ENCODE measurements at places on chromosomes 3 and 15.
A peak's percentile ranks its signal among the peaks of the same experiment; 100 is the strongest.

DNA sequence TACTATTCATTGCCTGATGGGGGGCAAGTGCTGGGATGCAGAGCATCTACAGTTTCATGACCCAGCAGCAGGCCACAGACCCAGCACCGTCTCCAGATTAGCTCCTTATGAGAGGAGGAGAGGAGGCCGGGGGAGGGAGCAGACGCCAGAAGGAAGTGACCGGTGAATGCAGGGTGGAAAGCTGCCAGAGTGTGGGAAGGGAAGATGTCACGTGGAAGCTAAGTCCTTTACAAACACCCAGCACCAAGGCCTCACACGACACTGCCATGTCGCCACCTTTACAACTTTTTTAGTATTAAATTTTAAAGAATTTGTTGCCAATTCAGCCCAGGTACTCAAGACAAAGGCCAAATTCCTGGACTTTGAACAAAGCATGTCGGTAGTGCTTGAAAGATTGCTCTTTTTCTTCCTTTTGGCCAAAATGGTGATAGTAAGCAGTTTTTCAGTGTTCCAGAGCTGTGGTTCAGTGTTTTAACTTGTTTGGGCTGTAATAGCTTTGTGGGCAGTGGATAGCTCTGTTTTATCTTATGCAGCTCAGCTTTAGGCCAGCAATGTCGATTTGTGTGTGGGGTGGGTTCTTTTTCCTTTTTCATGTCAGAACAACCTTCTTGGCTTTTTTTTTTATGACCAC is 58.2 kb downstream of the ZBTB38 start:
- peak; percentile 94 for DNase-seq

DNA sequence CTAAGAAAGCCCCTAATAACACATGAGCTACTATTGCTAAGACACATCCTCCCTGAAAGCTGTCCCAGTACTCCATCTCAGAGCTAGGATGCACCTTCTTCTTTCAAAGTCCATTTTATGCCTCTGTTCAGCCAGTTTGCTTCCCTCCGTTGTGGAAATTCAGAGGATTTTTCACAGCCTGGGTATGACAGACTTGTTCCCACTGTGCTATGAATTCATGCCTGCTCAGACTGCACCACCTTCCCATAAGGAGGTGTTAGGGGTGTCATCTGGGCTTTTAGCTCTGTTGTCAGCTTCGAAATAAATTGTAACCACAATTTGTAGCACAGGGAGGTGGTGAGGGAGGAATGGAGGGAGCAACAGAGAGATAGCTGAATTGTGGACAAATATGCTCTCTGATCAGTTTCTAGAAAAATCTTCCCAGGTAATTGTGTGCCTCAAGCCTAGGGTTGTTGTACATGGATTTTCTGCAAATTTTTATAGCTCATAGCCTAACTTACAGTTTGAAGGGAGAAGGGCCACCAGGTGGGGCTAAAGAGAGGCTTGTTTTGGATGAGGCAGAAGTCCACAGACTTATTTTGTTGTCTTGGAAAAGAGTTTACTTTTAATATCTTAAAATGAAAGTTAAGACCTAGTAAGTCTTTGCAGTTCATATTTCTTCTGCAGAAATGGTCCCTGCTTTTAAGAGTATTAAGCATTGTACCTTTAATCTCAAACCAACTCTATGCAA is 462.0 kb downstream of the PDCD6IP start:
- peak; percentile 66 for DNase-seq

- DNase-seq = no peak
Measured at GRCh38 chr3:117509858-117510257, 800.3 kb downstream of the TUSC7 start.

GRCh38 chr3:143170676-143171075 is 51.1 kb downstream of the CHST2 start:
- DNase-seq = no peak

DNA sequence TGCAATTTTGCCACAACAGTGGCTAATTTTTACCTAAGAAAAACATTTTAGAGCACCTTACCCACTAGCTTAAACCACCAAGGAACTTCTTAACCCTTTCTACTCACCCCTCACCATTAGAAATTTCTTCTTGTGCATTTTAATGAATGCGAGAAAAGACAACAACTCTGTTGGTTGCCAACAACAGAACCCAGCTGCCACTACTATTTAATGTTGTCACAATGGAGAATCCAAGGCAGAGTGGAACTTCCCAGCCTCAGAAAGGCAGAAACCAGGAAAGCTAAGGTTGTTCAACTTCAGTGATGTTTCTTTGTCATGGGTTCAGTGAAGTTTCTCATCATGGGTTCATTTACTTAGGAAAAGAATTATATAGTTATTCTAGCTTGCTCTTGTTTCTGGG is 325.2 kb upstream of the ARL6 start:
- DNase-seq = no peak

DNA sequence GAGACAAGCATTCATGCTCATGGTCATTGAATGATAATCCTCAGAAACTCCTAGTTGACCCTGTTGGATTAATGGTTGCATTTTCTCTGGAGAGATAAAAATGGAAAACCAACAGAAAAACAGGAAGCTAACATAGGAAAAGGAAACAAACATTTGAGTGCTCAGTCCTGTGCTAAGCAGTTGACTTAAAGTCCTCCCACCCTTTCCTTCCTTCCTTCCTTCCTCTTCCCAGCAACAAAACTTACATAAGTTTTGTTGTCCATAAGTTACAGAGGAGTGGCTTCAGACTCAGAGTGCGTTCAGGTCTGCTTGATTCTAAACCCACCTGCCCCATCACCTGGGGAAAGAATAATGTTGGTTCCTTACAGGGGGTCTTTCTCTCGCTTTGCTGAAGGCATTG is 163.8 kb upstream of the RGMA start:
- no peak for DNase-seq

DNA sequence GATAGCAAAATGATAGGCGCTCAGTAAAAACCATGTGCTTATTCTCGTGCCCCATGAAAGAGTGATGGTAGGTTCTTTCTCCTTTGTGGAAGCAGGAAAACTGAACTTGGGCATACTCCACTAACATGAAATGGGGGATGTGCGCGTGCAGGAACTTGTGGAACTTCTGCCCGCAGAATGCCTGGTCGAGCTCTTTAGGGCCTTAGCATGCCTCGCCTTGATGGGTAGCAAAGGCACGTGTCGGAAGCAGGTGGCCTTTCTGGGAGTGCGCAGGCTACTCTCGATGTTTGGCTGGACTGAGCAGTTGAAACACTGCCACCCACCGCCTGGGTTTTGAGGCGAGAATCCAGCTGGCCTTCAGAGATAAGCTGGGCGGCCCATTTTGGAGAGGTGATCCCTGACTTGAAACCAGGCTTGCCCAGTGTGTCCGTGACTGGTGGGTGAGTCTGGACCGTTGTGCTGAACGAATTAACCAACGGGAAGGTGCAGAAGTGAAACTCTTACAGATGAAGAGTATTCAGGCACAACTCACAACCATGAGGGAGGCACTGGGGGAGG is 842 bp downstream of the PCCB start:
- peak; percentile 87 for DNase-seq

DNA sequence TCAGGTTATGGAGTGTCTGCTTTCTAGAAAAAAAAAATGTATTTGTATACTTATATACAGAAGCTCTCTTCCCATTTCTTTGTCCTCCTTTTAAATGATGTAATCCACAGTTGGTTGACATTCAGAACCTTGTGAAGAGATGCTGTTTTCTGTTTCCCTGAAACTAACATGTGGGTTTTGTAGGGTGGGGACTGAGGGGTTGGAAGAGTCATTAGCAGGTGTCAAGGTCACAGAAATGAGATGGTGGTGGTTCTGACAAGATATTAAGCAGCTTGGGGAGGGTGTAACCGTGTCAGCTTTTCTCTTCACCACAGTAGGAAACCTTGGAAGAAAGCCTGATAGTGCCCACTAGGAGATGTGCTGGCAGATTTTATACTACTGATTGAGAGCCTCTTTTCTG is 2.4 kb downstream of the RASA2 start:
- no peak for DNase-seq

GRCh38 chr3:144402430-144402829 is 430.8 kb downstream of the DIPK2A start:
- no peak for DNase-seq

DNA sequence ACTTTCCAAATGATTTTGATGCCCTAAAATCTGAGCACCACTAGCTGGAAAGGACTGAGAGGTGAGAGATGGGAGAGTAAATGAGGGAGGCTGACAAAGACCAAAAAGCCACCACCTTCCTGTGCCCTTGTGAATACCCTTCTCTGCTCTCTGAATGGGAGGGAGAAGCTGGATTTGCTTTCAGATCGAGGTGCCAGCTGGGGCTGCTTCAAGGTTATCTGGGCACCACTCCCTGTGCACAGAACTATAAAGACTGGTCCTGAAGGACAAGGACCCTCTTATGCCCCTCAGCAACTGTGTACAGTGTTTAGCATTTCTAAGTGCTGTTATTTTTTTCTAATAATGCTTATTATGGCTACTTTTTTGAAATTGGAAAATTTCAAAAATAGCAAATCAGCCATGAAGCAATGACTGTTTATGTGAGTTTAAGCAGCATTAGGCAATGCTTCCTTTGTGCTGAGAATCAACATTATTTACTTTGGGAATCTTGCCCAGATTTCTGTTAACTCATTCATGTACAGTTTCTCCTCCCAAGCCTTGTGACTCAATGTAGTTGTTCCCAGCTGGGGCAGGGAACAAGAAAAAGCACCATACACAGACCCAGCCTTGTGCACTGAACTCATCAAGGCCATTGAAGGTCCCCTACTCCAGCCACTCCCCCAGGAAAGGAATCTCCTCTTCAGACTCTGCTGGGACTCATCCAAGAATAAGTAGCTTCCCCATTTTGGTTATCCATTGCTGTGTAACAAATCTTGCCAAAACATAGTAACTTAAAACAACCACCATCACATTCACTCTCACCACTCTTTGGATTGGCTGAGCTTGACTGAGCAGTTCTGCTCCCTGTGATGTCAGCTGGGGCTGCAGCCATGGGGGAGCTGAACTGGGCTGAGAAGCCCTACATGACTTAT is 37.3 kb upstream of the CDV3 start:
- no peak for DNase-seq

DNA sequence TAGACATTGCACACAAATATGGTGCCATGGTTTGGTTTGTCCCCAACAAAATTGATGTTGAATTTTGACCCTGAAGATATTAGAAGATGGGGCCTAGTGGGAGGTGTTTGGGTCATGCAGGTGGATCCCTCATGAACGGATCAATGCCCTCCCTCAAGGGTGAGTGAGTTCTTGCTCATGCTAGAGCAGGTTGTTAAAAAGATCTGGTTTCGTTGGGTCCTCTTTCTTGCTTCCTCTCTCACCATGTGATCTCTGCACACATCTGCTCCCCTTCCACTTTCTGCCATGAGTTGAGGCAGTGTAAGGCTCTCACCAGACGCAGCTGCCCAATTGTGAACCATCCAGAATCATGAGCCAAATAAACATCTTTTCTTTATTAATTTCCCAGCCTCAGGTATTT is 87.8 kb upstream of the MDFIC2 start:
- no peak for DNase-seq

DNA sequence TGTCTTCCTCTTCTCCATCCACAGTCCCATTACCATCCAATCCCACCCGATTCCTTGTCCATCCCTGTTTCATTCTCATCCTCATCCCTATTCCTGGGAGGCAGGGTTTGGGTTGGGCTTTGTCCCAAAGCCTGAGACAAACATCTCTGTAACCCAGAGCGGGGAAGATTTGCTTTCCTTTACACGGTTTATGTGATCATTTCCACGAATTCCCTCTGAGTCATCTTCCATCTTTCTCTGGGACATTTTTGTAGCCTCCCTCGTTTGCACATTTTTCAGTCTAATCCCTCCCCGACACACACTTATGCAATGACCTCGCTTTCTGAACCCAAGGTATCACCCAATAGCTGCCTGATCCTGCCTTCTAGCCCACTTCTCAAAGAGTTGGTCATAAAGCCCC is 22.8 kb downstream of the DUOX2 start:
- no peak for DNase-seq

- no peak for DNase-seq
Measured at GRCh38 chr15:72965671-72966070, 86.6 kb upstream of the NEO1 start.

DNA sequence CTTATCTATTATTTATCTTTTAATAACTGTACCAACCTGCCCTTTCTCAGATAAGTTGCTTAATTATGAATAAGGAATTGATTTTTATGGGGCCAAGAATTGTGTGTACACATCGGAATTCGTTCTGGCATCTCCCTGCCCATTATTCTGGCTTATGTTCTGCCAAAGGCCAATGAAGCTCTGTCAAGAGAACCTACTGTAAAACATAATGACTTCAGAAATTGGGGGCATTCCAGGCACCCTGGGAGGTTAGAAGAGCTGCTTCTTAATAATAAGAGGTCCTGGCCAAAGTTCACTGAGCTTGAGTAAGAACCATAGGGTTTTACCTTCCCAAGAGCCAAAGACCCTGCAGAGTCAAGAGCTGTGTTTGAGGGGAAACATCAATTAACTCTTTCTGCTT is 261.7 kb downstream of the SLC9A9 start:
- DNase-seq = no peak

DNA sequence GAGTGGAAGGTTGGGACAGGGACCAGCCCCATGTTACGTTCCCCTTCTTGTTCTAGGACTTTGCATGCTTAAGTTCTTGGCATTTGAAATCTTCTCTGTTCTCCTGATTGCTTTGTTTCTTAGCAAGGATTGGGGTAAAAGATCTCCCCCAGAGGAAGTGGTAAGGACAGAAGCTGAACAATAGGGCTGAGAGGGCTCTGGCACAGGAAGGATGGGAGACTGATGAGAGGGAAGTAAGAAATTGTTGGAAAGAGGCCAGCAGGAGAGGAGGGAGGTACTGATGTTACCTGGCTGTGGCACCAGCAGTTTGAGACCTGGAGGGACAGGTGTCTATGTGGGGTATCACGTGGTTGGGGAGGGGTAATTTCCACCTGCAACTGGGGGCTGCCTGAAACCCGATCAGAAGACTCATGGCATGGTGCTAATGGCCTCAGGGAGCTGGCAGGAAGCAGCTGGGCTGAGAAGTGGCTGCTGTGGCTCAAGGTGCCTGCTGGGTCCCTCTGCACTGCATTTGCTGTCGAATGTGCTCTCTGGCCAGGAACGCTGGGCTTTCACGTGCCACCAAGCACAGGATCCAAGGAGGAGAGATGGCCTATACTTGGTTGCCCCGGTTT is 108.4 kb downstream of the LSM3 start:
- peak; percentile 99 for DNase-seq

GRCh38 chr3:156910022-156910421 is 83.9 kb downstream of the LEKR1 start:
- no peak for DNase-seq

- no peak for DNase-seq
Measured at GRCh38 chr3:117400303-117400702, 690.7 kb downstream of the TUSC7 start.

- DNase-seq = no peak
Measured at GRCh38 chr3:156409694-156410093, 145.2 kb downstream of the SSR3 start.

- no peak for DNase-seq
Measured at GRCh38 chr15:57313134-57313483, 63.2 kb upstream of the CGNL1 start.

GRCh38 chr3:45191924-45192417 is 34.1 kb downstream of the TMEM158 start:
- DNase-seq = no peak

- DNase-seq = no peak
Measured at GRCh38 chr3:162512488-162512887, 1015.9 kb downstream of the OTOL1 start.

Measured in NCI-H2029 treated with DMSO at 0.1 percent for 48 hours (cell line).